Activated CD8-positive, alpha-beta T cell treated with anti-CD3 and anti-CD28 coated beads for 36 hours (primary cell): ENCODE measurements at places on chromosomes 2 and 18.

DNA sequence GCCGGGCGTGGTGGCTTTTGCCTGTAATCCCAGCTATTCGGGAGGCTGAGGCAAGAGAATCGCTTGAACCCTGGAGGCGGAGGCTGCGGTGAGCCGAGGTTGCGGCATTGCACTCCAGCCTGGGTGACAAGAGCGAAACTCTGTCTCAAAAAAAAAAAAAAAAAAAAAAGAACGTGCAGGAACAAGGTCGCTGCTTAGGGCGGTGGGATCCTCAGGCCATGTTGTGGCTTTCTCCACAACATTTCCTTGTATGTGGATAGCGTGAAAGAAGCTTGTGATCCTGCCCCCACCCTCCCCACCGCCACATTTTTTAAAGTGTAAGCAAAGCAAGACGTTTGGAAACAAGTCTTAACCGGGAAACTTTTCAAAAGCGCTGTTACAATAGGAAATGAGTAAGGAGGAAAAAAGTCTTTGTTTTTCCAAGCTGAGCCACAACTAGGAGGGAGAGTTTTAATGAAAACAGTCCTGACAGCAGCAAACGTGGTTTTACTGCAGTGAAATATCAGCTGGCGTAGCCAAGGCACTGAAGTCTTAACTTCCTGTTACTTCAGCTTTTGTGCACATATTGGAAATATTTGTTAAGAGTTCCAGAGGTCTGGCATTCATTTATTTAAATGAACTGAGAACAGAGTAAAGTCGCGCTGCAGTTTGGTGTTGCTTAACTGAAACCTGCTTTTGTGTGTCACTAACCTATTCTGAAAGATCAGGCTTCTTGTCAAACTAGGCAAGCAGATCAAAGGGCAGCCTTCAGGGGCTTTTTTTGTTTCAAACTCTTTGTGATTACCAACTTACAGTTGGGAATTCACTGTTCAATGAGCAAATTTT, 3.8 kb downstream of the TGIF1 start:
- H3K4me1 ChIP-seq = peaks cover 53% of the 10 kb centered on the region
- H3K4me3 ChIP-seq = peak overlapping the region; percentile 94
- DNase-seq = peak; percentile 67
- H3K36me3 ChIP-seq = peaks cover 44% of the 10 kb centered on the region

DNA sequence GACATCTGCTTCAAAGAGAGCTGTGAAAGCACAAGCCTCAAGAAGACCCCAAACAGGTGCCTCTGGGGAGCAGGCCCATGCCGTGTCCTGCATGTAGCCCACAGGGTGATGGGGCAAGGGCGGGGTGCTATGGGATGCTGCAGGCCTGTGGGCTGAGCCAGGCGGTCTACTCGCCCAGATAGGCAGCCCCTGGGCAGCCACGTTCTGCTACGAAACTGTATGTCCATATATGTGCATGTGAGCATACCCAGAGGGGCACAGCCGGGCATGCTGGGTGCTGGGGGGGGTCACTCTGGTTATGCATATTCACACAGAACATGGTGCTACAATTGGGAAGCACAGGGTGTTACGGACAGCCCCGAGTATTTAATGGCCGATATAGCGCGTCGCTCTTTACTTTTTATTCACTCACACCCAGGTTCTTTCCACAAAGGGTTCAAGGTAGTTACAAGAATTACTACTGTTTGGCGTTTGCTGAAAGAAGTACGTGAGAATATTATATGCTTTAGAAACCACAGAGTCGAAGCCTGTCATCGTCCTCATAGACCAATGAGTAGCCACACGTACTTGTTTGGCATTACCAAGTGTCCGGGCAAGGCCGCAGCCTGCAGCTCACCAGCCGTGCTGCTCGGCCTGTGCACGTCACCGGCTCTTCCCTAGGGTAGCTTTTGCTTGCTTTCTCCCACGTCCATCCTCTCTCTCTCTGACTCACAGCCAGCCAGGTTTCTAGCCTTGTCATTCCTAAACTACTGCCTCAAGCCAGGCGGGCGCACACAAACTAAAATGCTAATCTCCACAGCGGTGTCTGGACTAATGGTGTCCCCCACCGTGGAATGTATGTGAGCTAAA, 14.4 kb downstream of the MTERF4 start:
- peaks cover 18% of the 10 kb centered on the region for H3K4me1 ChIP-seq
- H3K4me3 ChIP-seq = no peak overlapping the region
- no peaks in the 10 kb centered on the region for H3K27me3 ChIP-seq
- H3K36me3 ChIP-seq = peaks cover 56% of the 10 kb centered on the region
- H3K27ac ChIP-seq = no peak overlapping the region
- no peak for DNase-seq

- no peaks in the 10 kb centered on the region for H3K27me3 ChIP-seq
- H3K4me1 ChIP-seq = no peaks in the 10 kb centered on the region
- no peak overlapping the region for H3K4me3 ChIP-seq
- no peak for DNase-seq
- H3K27ac ChIP-seq = no peak overlapping the region
Observed at GRCh38 chr2:59588286-59588685, 965.2 kb downstream of the BCL11A start.

DNA sequence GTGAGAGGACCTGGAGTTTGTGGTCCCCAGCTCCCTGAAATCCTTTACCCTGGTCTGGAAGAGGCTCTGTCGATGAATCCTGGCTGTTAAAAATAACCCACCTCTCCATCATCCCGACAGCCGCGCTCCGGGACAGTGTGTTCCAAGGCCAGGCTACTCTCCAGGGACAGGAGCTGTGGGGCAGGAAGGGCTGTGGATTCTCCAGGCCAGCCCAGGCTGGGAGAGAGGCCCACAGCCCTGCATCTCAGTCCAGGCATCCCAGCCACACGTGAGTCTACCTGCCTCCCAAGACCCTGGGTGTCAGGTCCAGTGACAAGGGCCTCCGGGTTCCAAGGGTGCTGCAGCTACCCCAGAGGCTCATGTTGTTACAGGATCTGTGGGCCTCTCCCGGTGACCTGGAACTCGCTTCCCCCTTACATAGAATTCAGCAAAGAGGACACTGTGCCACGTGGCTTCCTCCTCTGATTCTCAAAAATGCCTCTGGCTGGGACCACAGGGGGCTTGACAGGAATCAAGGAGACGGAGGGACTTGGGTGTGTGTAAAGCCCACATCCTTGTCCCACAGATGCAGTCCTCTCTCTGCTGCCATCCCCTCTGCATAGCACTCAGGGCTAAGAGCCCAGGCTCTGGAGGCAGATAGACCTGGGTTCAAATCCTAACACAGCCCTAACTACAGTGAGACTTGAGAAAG, 17.3 kb downstream of the ADRA2B start:
- H3K27me3 ChIP-seq = peaks cover 3% of the 10 kb centered on the region
- DNase-seq = no peak
- no peak overlapping the region for H3K4me3 ChIP-seq
- no peaks in the 10 kb centered on the region for H3K36me3 ChIP-seq
- no peak overlapping the region for H3K27ac ChIP-seq

DNA sequence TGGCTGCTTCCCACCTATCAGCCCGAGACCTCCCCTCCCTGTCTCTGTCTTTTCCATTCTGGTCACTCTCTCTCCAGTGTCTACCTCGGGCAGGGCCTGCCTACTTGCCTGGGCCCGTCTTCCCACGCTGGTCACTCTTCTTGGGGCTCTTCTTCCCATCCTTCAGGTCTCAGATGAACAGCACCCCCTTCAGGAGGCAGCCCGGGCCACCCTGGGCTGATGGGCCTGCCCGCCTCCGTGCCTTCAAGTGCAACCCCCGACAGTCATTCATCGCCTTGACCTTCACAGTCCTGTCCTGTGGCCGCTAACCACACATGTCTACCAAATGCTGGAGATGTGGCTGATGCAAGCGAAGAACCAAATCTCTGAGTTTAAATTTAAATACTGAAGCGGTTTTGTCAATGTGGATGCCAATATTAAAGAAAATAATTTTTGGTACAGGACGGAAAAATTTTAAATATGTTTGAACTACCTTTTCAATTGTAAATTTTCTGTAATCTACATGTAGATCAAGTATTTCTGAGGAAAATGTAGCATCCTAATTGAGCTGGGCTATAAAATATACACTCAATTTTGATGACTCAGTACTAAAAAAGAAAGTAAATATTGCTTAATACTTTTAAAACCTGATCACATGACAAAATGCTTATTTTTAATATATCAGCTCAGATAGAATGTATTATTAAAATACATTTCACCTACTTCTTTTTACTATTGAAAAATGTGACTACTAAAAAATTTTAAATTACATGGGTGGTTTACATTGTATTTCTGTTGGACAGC, 96.4 kb downstream of the LAMA1 start:
- no peaks in the 10 kb centered on the region for H3K27me3 ChIP-seq
- no peaks in the 10 kb centered on the region for H3K4me1 ChIP-seq
- H3K27ac ChIP-seq = no peak overlapping the region
- no peaks in the 10 kb centered on the region for H3K36me3 ChIP-seq
- no peak overlapping the region for H3K4me3 ChIP-seq
- DNase-seq = no peak

GRCh38 chr2:129444751-129445150, 534.7 kb upstream of the RAB6C start:
- no peak for DNase-seq
- H3K27ac ChIP-seq = no peak overlapping the region
- H3K4me3 ChIP-seq = no peak overlapping the region
- H3K27me3 ChIP-seq = peaks cover 7% of the 10 kb centered on the region
- no peaks in the 10 kb centered on the region for H3K4me1 ChIP-seq
